ENCODE measurements at places on chromosomes 6 and 20.

- DNase-seq, result no peak
- H3K27me3 ChIP-seq, result no peaks in the 10 kb centered on the region
- H3K4me1 ChIP-seq, result no peaks in the 10 kb centered on the region
Observed at GRCh38 chr6:145262771-145263170, 472.5 kb downstream of the EPM2A start.

GRCh38 chr20:64222851-64223525 is 32.6 kb upstream of the PCMTD2 start:
- peaks cover 4% of the 10 kb centered on the region for H3K4me1 ChIP-seq
- no peaks in the 10 kb centered on the region for H3K36me3 ChIP-seq

DNA sequence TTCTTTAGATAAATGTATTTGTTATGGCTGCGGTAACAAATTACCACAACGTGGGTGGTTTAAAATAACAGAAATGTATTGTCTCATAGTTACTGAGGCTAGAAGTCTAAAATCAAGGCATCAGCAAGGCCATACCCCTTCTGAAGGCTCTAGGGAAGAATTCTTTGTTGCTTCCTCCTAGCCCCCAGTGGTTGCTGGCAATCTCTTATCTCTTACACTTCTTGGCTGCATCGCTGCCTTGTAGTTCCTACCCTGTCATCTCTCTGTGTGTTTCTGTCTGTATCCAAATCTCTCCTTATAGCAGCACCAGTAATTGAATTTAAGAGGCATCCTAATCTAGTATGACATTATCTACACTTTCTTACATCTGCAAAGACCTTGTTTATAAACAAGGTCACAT is 534.7 kb downstream of the PHF3 start:
- no peaks in the 10 kb centered on the region for H3K4me1 ChIP-seq
- DNase-seq, result no peak
- no peaks in the 10 kb centered on the region for H3K36me3 ChIP-seq
- H3K27ac ChIP-seq, result no peak overlapping the region
- no peaks in the 10 kb centered on the region for H3K27me3 ChIP-seq

DNA sequence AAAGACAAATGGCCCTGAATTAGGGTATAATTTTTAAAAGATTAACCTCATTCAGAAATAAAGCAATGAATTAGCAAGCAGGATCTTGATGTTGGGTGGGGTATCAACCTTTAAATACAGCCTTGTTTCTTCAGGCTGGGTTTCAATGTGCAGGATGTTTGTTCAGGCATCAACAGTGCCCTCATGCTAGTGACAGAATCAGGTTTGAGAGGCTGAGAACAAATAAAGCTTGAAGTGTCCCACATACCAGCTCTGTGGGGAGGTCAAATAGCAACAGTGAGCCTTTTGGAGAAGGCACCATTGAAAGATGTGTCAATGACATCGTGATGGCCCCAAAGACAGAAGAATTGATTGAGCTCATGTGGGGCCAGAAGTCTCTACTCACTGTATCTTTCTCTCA is 68.2 kb downstream of the MTFR2 start:
- no peaks in the 10 kb centered on the region for H3K4me1 ChIP-seq
- H3K27me3 ChIP-seq, result no peaks in the 10 kb centered on the region
- no peak overlapping the region for H3K4me3 ChIP-seq
- DNase-seq, result no peak

DNA sequence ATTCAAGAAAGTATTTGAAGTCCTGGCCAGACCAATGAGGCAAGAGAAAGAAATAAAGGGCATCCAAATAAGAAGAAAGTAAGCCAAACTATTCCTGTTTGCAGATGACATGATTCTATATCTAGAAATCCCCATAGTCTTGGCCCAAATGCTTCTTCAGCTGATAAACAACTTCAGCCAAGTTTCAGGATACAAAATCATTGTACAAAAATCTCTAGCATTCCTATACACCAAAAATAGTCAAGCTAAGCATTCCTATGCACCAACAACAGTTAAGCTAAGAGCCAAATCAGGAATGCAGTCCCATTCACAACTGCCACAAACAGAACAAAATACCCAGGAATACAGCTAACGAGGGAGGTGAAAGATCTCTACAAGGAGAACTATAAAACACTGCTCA is 60.1 kb upstream of the PHIP start:
- no peaks in the 10 kb centered on the region for H3K36me3 ChIP-seq
- DNase-seq, result no peak
- H3K4me1 ChIP-seq, result no peaks in the 10 kb centered on the region

- H3K36me3 ChIP-seq, result no peaks in the 10 kb centered on the region
- no peaks in the 10 kb centered on the region for H3K4me1 ChIP-seq
- peaks cover 13% of the 10 kb centered on the region for H3K27me3 ChIP-seq
Observed at GRCh38 chr6:38973178-38974057, 75.2 kb upstream of the GLP1R start.

DNA sequence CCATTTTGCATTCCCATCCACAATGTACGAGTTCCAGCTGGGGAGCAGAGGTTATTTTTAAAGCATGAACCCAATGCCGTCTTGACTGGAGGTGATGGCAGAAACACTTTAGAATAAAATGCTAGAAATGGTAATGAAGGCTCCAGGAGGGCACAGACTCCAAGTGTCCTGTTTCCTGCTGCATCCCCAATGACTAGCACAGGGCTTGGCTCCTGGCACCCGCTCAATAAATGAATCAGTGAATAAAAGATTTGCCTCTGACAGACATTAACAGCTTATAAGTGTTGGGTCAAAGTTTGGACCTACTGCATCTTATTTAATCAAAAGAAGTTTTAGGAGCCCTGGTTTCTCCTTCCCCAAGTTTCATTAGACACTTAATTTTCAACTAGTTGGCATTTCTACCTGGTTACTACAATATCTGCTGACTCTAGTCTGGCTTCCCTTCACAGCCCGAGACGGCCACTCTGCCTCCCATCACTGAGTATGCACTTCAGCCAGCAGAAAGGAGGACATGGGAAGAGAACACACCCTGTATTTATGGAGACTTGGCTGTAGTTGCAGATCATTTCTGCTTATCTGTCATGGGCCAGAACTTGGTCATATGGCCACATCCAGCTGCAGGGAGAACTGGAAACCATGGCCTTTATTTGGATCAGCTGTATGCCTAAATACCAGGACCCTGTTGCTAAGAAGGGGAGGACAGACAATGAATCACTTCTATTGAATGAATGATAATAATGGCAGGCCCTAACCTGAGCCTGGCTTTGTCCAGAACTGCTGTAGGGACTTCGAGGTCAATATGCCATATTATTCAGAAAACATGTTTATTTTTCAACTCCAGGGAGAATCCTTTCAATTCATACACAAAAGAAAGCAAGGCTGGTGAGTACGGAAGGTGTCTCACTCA is 63.1 kb downstream of the TTI1 start:
- H3K27ac ChIP-seq, result no peak overlapping the region
- peaks cover 4% of the 10 kb centered on the region for H3K4me1 ChIP-seq
- DNase-seq, result no peak

- DNase-seq, result no peak
- no peak overlapping the region for H3K27ac ChIP-seq
- no peaks in the 10 kb centered on the region for H3K36me3 ChIP-seq
- H3K4me1 ChIP-seq, result peaks cover 6% of the 10 kb centered on the region
Observed at GRCh38 chr6:13146442-13146841, 181.9 kb downstream of the TBC1D7 start.

GRCh38 chr6:149905911-149906371 is 8.0 kb upstream of the RAET1E start:
- no peak overlapping the region for H3K27ac ChIP-seq
- no peaks in the 10 kb centered on the region for H3K36me3 ChIP-seq
- H3K27me3 ChIP-seq, result no peaks in the 10 kb centered on the region
- H3K4me3 ChIP-seq, result no peak overlapping the region
- no peaks in the 10 kb centered on the region for H3K4me1 ChIP-seq

DNA sequence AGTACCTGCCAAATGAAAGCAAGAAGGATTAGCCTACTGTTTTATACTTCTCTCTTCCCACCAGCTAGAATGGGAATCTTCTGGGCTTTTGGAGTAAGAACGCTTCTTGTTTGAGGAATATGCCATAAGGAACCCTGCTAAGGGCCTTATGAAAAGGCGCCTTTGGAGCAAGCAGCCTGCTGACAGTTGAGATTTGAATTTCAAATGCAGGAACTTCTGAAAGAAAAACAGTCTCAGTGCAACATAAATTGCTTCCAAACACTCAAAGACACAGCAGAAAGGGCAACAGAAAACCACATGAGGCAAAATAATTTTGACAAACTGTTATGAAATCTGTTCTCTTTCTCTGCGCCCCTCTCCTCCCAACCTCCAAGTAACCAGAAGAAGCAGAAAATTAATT is 149.4 kb upstream of the B3GAT2 start:
- DNase-seq, result no peak
- H3K36me3 ChIP-seq, result no peaks in the 10 kb centered on the region
- peaks cover 28% of the 10 kb centered on the region for H3K27me3 ChIP-seq
- H3K27ac ChIP-seq, result no peak overlapping the region

- H3K27me3 ChIP-seq, result peaks cover 1% of the 10 kb centered on the region
- H3K4me1 ChIP-seq, result peaks cover 7% of the 10 kb centered on the region
- H3K36me3 ChIP-seq, result no peaks in the 10 kb centered on the region
- no peak overlapping the region for H3K27ac ChIP-seq
- H3K4me3 ChIP-seq, result no peak overlapping the region
Observed at GRCh38 chr20:24018796-24019195, 30.2 kb upstream of the GGTLC1 start.

GRCh38 chr6:116115781-116116180 is 10.2 kb downstream of the COL10A1 start:
- no peak overlapping the region for H3K4me3 ChIP-seq
- H3K27ac ChIP-seq, result no peak overlapping the region
- no peak for DNase-seq
- H3K36me3 ChIP-seq, result peaks cover 37% of the 10 kb centered on the region
- no peaks in the 10 kb centered on the region for H3K27me3 ChIP-seq

DNA sequence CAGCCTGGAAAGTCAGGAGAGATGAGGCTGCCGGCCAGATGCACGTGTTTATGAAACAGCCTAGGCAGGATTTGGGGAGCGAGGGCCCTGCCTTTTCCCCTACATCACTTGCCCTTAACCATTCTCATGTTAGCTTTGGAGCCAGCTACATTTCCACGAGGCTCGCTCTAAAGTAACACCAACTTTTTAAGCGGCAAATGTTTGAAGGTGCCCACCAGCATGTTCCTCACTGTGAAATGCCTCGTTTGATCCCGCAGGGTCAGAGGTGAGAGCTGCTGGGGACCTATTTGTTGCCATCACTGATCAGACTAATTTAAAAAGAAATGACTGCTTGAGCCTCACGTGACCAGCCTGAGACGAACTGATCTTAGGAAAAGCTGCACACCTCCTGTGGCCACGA is 51.6 kb upstream of the DACT2 start:
- H3K27me3 ChIP-seq, result no peaks in the 10 kb centered on the region
- no peak overlapping the region for H3K27ac ChIP-seq
- H3K4me3 ChIP-seq, result no peak overlapping the region
- DNase-seq, result no peak

GRCh38 chr20:63471981-63472831 is at the start of gene KCNQ2:
Gene KCNQ2 (minus strand): TSS chr20:63472655. CDS start chr20:63472463, 192 bp downstream.
- no peaks in the 10 kb centered on the region for H3K36me3 ChIP-seq
- peaks cover 7% of the 10 kb centered on the region for H3K4me1 ChIP-seq
- H3K27ac ChIP-seq, result no peak within 1 kb of the TSS
- H3K4me3 ChIP-seq, result no peak within 1 kb of the TSS

GRCh38 chr6:40321616-40322015 is 265.5 kb downstream of the LRFN2 start:
- no peak overlapping the region for H3K27ac ChIP-seq
- H3K36me3 ChIP-seq, result no peaks in the 10 kb centered on the region
- H3K27me3 ChIP-seq, result peaks cover 50% of the 10 kb centered on the region
- H3K4me3 ChIP-seq, result no peak overlapping the region

GRCh38 chr20:48739395-48740291 is 88.2 kb downstream of the PREX1 start:
- no peak for DNase-seq
- peaks cover 5% of the 10 kb centered on the region for H3K36me3 ChIP-seq
- H3K27me3 ChIP-seq, result no peaks in the 10 kb centered on the region

DNA sequence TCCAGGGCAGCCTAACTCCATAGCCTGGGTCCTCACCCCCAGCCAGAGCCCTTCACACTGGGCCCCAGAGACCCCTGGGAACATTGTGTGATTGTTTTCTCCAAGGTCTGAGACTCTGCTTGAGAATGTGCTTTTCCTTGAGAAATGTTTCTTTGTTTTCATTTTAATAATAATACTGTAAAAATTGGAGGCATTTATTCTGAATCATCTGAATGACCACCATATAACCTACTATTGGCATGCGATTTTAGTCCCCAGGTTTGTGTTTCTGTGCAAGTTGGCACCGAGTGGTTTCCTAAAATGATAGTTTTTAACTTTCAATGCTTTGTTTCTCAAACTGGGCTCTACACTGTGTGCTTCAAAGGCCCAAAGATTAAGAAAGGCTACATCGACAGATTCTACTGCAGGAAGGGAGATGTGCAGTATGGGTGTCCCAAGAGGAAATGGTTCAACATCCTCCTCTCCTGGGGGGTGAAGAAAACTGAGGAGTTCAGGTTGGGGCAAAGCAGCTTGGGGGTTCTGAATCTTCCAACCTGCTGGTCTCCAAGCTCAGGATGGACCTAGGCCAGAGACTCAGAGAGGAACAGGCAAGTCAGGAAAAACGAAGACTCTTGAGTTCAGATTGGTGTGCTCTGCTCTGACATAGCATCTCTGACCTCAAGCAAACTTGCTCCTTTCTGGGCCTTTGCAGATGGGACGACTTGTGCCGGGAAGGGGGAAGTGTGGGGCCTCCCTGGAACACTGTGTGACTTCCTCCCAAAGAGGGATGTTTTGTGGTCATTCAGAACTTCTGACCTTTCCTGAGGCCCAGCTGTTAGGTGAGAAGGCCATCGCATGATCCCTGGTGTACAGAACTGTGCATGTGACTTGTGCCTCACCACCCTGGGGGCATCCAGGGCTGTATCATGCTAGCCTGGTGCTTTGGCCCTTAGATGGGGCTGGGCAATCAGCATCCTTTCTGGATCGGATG is 31.0 kb downstream of the DAAM2 start:
- H3K4me3 ChIP-seq, result no peak overlapping the region
- no peak overlapping the region for H3K27ac ChIP-seq
- H3K4me1 ChIP-seq, result no peaks in the 10 kb centered on the region
- no peak for DNase-seq
- H3K27me3 ChIP-seq, result no peaks in the 10 kb centered on the region

- H3K4me3 ChIP-seq, result no peak overlapping the region
- H3K4me1 ChIP-seq, result peaks cover 36% of the 10 kb centered on the region
- no peak for DNase-seq
- peaks cover 6% of the 10 kb centered on the region for H3K36me3 ChIP-seq
- H3K27ac ChIP-seq, result no peak overlapping the region
- no peaks in the 10 kb centered on the region for H3K27me3 ChIP-seq
Observed at GRCh38 chr6:16706029-16706428, 55.2 kb downstream of the ATXN1 start.
